ENCODE measurements at places on chromosomes 13 and 19.

GRCh38 chr19:35585848-35586247, at the start of gene PMIS2:
TSS of gene PMIS2 (plus strand) at chr19:35586173. CDS start at chr19:35586260, 87 bp downstream.
- no peak for DNase-seq

DNA sequence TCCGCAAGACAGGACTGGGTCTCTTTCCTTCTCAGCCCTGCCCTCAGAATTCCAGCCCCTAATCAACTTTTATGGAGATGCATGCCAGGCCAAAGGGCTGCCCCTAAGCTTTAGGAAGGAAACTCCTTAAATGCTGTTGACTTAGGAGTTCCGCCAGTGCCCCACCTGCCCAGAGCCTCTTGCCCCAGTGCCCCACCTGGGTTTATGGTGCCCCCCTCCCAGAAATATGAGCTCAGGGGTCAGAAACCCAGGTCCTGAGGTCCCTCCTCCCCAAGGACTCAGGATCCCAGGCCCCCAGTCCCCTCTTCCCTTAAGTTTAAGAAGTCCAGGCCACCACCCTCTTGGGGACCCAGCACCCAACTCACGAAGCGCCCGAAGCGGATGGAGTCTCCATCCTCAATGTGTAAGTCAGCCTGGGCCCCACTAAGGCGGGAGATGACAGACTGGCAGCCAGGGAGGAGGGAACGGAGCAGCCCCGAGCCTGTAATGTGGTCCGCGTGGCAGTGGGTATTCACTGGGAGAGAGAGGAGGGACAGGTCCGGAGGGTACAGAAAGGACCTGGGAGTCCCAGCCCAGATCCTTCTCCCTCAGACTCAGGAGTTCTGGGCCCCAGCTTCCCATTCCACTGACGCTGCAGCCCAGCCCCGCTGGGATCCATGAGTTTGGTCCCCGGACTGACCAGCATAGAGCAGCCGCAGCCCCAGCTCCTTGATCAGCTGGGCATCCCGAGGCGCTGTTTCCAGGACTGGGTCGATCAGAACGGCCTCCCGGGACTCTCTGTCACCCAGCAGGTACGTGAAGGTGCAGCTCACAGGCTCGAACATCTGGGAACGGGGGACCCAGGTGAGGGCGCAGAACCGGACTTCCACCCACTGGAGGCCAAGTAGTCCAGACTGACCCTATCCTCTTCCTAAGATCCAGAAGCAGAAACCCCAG, 897 bp downstream of the ETHE1 start:
- no peak for DNase-seq

DNA sequence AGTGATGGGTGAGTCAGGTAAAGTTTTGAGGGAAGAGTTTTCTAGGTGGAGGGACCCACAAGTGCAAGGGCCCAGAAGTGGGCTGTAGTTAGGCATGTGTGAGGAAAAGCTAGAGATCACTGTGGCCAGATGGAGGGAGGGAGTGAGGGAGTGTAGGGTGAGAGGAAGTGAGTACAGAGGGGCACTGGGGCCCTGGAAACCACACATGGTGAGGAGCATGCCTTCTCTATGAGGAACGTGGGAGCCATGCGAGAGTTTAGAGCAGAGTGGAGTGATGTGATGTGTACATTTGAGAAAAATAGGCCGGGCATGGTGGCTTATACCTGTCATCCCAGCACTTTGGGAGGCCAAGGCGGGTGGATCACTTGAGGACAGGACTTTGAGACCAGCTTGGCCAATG, 14.7 kb upstream of the SHKBP1 start:
- no peak for DNase-seq

GRCh38 chr13:69980799-69981198, 126.8 kb upstream of the ATXN8OS start:
- no peak for DNase-seq

DNA sequence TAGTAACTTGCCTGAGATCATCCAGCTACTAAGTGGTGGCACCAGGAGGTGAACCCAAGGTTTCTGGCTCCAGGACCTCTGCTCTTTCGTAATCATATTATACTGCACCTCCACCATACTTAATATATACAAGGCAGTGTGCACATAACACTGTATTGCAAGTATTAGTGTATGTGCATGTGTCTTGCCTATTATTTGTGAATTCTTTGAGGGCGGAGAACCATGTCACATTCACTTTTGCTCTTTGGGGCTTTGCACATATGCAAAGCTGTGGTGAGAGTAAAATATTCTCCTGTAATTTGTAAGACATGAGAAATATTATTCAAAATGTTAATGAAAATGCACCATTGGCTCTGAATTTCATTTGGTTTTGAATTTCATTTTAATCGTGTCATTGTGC, 78.6 kb downstream of the DGKH start:
- no peak for DNase-seq

Data from NCI-H446 (cell line).